Epithelial cell of proximal tubule (primary cell): ENCODE measurements at places on chromosomes 13 and 19.

- no peak for DNase-seq
These were observed 15.6 kb downstream of the PCID2 start for GRCh38 chr13:113192902-113193301.

GRCh38 chr19:35746531-35746930 is 1.1 kb downstream of the PSENEN start:
- no peak for DNase-seq

DNA sequence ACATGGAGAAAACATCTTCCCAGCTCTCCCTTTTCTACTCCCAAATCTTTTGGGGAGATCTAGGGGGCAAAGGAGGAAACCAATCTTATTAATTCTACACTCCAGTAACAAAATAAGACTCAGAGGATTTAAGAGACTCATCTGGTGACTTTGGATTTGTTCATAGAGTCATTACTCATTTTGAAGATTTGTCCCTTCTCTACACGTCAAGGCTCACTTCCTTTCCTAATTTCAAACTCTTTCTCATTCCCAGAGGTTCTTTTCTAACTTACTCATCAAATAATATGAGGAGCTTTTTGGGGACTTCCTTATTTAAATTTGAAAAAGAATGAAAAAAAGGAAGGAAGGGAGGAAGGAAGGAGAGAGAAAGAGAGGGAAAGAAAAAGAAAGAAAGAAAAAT is 14.4 kb downstream of the SIAH3 start:
- no peak for DNase-seq

DNA sequence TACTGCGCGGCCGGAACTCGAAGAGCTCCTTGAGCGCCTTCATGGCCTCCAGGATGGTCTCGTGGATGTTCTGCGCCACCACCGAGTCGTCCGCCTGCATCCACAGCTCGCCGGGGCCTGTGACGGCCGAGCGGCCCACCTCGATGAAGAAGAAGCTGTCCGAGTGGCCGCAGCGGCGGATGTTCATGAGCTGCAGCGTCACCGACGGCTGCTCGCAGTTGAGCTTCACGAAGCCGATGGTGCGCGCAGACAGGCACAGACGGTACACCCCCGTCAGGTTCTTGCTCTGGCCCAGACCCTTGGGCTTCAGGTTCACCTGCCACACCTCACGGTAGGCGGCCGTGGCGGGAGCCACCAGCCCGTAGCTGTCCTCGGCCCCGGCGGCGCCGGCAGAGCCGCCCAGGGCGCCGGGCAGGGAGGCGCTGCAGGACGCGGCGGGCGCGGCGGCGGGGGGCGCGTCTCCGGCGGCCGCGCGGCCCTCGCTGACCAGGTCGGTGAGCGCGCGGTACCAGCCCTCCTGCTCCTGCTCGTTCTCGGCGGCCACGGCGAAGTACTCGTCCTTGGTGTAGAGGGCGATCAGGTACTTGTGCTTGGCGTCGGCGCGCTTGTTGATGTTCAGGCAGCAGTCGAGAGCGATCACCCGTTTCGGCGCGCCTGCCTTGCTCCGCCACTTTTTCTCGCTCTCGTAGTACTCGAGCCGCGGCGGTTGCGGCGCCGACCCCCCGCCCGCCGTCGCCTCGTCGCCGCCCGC is 1.1 kb downstream of the IRS2 start:
- DNase-seq: no peak

GRCh38 chr13:28327373-28328270 is 167.3 kb downstream of the FLT1 start:
- no peak for DNase-seq

- no peak for DNase-seq
These were observed 31.0 kb downstream of the SLAIN1 start for GRCh38 chr13:77728265-77729125.

DNA sequence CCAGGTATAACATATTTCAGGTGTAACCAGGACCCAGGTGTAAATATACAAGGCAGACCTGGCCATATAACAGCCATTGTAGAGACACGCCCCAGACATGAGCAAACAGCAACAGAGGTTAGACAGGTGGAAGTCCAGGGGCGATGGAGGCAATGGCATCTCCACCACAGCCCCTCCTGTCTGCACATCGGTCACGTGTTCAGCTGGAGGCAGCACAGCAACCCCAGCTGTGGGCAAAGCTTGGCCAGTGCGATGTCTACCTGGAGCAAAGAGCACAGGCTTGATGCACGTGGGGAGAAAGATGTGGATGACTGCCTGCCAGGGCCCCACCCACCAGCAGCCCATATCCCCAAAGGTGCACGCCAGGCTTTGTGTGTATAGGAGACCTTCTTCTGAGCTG is 4.4 kb downstream of the CYP4F2 start:
- no peak for DNase-seq

GRCh38 chr13:101978552-101979315 is 423.1 kb downstream of the FGF14 start:
- no peak for DNase-seq

- no peak for DNase-seq
These were observed 127.9 kb downstream of the KCTD12 start for GRCh38 chr13:76758257-76758656.

DNA sequence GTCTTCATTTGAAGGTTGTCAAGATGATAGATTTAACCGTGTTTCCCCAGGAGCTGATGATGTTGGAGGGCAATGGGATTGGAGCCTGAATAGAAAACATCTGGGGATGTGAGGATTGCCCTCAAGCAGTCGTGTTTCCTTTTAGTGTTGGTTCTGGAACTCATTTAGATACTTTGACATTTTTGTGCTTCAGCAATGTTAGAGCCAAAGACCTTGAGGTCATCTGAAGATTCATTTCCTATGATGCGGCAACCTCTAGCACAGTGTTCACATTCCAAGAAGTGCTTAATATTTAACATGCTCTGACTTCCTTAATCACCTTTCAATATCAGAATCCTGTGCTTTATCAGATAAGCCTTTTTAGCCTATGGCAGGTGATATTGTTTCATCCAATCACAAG is 82.7 kb downstream of the SLC10A2 start:
- DNase-seq: peak; percentile 81

DNA sequence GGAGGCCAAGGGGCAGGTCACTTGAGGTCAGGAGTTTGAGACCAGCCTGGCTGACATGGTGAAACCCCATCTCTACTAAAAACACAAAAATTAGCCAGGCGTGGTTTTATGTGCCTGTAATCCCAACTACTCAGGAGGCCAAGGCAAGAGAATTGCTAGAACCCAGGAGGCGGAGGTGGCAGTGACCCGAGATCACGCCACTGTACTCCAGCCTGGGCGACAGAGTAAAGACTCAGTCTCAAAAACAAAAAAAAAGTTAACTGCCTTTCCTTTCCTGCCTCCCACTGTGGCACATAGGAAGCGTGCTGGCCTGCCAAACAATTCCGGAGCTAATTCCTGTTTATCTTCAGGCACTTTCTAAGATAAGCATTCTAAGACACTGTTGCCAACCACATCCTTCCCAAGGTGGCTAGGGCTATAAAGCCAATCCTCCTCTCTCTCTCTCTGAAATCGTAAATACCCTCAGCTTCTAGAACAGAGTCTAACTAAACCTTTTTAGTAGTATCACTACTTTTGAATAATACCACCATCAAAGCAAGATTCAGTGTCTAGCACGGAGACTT is 21.6 kb downstream of the SLC25A30 start:
- DNase-seq: no peak

- no peak for DNase-seq
These were observed 241.4 kb downstream of the ENOX1 start for GRCh38 chr13:43545317-43545874.

- peak; percentile 92 for DNase-seq
These were observed 144.1 kb downstream of the PAN3 start for GRCh38 chr13:28282451-28282850.

DNA sequence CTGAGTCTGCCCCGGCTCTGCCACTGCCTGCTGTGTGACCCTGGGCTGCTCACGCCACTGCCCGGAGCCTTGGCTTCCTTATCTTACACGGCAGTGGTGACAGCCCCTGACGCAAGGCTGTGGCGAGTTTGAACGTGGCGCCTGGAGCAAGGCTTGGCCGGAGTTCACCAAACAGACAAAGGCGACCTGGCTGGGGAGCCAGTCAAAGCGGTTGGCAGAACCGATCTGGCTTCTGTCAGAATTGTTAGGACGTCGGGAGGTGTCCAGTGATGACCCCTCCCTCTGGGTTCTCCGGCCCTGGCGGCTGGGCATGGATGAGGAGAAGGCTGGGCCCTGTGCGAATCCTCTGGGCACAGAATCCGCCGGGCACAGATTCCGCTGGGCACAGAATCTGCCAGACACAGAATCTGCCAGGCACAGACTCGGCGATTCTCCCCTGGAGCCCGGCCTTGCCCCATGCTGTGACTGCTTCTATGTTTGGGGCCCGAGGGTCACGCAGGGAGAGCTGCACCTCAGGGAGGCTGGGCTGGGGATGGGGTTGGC is 11.7 kb upstream of the TMEM255B start:
- no peak for DNase-seq

DNA sequence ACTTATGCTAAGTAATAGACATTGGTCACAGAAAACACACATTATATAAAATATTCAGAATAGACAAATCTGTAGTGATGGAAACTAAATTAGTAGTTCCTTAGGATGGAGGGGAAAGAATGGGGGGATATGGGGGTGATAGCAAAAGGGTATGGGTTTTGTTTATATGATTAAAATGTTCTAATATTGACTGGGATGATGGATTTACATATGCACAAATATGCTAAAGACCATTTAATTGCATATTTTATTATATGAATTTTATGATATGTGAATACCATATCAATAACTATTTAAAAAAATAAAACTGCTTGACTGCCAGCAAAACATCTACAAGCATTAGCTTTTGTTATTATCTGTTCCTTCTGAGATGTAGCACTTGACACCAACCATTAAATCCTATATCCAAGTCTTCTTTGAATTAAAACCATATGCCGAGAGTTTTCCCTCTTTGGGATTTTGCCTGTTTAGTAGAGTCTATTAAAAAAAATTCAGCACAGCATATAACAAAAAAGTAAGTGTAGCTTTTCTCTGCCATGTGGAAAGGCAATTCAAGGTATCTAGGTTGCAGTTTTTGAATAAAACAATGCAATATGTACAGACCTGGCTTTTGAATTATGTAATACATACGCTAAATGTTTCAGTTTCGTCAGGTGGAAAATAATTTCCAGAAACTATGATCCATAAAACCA is 2584.1 kb upstream of the PCDH20 start:
- no peak for DNase-seq

DNA sequence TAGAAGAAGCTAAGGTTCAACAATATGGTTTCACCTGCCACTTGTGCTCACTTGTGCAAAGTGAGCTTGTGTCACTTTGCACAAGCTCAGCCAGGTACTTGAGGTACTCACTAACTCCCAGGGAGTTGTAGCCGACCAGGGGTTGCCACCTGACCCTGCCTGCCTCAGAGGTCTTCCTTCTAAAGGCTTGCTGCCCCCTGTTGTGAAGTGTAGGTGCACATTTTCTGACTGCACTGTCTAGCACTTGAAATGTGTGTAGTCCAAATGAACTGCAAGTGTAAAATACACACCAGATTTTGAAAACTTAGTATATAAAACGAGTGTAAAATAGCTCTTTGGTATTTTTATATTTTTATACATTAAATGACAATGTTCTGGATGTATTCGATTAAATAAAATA is 230.8 kb downstream of the DLEU7 start:
- DNase-seq: no peak

- no peak for DNase-seq
These were observed 257.2 kb downstream of the DIAPH3 start for GRCh38 chr13:59906413-59907049.

- no peak for DNase-seq
These were observed 241.9 kb downstream of the ABCC4 start for GRCh38 chr13:95059306-95059705.

DNA sequence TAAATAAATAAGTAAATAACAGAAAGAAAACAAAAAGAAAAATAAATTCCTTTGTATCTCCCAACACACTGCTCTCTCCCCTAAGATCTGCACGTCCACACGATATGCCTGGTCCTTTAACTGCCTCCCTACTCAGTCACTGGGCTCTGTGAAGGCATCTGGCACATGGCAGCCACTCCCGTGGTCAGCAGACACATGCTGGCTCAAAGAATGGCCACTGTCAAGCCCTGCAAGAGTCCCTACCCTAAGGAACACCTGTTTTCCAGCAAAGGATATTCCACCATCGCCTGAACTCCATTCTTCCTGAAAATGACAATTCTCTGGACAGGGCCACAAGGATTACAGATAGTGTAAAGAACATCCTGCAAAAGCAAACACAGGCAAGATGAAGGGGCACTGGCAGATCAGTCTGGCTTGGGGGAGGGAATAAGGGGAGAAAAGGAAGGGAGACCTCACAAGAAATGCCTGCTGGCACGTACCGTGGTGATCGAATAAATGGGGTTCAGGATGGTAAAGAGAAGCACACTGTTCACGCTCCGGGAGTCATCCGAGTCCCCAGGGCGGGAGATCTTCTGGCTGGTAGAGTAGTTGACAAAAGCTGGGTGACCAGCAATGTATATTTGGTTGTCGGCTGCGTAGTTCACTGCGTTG is 4.3 kb downstream of the HNRNPL start:
- no peak for DNase-seq

GRCh38 chr13:35648201-35648600 is 171.7 kb upstream of the MAB21L1 start:
- DNase-seq: no peak

- no peak for DNase-seq
These were observed 6.7 kb upstream of the GPR183 start for GRCh38 chr13:99313941-99314340.

DNA sequence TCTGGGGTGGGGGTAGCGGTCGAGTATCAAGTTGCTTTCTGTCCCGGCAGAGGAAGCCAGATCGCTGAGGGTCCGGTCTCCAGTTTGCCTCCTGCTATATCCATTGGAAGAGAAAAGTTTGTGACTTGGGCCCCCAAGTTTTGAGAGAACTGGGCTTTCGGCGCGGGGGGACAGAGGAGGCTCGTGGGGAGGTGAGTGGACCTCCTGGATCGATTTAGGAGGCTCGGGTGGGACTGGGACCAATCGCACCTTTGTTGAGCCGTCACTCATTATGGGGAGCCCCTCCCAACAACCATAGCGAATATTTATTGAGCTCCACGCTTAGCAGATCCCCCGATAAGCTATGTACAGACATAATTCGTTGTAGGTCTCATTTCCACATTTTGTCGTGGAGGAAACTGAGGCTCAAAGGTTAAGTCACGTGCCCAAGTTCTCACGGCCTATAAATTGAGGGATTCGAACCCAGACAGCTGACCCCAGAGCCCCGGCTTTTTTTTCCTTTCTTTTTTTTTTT is 909 bp downstream of the RFXANK start:
- no peak for DNase-seq

DNA sequence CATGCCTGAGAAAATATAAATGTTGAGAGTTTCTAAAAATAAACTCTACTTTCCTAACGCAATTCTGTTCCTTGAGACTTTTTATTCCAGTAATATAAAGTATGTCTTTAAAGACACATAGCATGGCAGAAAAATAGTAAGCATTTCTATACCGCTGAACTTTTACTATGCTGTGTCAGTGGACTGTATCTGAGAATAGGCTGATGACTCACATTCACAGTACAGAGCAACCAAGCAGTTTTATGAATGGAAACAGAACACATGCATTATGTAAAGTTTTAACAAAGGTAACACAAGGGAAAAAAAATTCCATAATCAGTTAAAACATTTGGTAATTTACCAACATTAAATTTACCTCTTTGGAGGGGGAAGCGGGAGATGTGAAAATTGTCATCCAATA is 38.4 kb downstream of the ZDHHC20 start:
- DNase-seq: peak; percentile 25
